ENCODE measurements at places on chromosomes 2 and 18.

- DNase-seq: no peak
These were observed 29.0 kb downstream of the SESTD1 start for GRCh38 chr2:179235463-179236108.

- DNase-seq: no peak
These were observed 27.0 kb downstream of the GAD1 start for GRCh38 chr2:170843656-170844055.

GRCh38 chr2:198102856-198103255, 298.5 kb downstream of the PLCL1 start:
- no peak for DNase-seq

- DNase-seq: no peak
These were observed 11.2 kb downstream of the TMEM127 start for GRCh38 chr2:96254571-96254970.

- no peak for DNase-seq
These were observed 31.5 kb upstream of the SPTBN1 start for GRCh38 chr2:54424555-54425163.

GRCh38 chr2:42961385-42961811, 169.0 kb upstream of the HAAO start:
- DNase-seq: no peak

- DNase-seq: no peak
These were observed 128.0 kb downstream of the ASB1 start for GRCh38 chr2:238554468-238555315.

DNA sequence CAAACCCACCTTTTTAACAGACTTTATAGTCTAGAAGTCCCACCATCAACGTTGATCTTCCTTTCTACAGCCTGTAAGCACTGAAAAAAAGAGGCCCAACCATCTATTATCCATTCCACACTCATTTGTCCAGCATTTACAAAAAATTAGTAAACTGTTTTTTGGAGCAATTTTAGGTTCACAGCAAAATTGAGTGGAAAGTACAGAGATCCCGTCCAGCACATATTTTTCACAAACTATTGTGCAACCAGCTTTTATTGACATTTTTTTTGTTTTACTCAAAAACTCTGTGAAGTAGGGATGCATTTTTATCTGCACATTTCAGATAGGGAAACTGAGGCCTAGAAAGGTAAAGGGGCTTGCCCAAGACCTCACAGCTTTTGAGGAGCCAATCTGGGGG, 68.6 kb downstream of the TNP1 start:
- DNase-seq: no peak

DNA sequence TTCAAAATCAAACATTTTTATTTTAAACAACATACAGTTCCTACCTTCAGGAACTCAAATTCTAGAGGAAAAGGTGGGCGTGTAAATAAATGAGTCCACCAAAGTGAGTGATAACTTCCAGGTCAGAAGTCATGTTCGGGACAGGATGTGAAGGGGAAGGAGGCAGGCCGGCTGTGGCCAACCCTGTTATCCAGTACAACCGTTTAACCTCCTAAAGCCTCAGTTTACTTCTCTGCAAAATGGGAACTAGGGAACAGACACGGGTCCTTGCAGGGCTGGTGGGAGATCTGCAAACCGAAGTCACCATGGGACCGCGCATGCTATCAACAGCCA, 373 bp downstream of the EIPR1 start:
- DNase-seq: no peak
